ENCODE measurements at places on chromosomes 5 and 9.

DNA sequence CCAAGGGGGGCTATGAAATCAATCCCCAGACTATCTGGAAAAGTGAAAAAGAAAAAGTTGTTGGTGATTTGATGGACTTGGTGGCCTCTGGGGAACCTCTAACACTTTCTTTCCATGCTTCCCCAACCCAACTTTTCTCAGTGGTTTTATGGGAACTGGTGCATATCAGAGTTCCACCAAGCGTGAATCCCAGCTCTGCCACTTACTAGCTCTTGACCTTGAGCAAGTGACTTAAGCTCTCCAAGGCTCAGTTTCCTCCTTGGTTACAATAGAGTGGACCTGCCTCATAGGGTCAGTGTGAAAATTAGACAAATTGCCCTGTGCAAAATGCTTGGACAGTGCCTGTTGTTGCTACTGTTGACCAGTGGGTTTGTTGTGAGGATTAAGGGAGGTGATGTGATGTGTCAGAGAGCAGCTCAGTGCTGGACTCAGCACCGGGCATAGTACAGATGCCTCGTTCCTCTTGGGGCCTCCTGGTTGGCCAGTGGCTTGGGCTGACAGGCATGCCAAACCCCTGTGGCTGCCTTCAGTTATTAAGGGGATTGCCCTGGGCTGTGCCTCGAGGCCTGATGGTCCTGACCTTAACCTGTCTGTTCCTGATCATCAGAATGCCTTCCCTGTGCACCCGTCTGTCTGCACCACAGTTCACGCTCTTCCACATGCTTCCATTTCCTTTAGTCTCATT is 49.3 kb downstream of the COL15A1 start:
- DNase-seq, result no peak

GRCh38 chr5:152332716-152333460 is 72.2 kb downstream of the NMUR2 start:
- no peak for DNase-seq

DNA sequence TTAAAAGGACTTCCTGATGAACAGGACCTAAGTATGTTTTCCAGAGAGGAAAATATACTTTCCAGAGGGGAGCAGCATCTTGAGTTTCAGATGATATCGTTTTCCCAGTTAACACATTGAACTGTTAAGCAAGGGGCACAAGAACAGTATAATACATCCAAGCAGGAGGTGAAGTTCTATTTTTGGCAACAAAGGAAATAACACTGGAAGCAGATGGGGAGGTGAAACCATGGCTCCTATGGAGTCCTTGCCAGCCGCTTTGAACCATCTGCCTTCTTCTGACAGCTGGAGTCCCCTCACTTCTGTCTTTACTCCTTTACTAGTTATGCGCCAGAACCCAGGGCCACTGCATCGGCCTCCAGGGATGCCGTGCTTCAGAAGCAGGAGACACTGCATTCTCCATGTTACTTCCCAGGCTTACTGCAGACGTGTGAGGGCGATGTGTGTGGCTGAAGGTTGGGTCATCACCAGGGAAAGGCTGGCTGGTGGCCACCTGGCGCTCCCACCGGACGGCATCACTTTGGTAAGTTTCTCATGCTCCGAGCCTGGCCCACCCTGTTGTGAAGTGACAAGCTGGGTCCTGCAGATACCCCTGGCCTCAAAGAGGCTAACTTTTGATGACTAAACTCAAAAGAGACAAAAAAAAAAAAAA is 77.8 kb downstream of the TTLL11 start:
- no peak for DNase-seq

GRCh38 chr5:80978772-80979317 is 18.7 kb downstream of the RASGRF2 start:
- DNase-seq, result no peak

DNA sequence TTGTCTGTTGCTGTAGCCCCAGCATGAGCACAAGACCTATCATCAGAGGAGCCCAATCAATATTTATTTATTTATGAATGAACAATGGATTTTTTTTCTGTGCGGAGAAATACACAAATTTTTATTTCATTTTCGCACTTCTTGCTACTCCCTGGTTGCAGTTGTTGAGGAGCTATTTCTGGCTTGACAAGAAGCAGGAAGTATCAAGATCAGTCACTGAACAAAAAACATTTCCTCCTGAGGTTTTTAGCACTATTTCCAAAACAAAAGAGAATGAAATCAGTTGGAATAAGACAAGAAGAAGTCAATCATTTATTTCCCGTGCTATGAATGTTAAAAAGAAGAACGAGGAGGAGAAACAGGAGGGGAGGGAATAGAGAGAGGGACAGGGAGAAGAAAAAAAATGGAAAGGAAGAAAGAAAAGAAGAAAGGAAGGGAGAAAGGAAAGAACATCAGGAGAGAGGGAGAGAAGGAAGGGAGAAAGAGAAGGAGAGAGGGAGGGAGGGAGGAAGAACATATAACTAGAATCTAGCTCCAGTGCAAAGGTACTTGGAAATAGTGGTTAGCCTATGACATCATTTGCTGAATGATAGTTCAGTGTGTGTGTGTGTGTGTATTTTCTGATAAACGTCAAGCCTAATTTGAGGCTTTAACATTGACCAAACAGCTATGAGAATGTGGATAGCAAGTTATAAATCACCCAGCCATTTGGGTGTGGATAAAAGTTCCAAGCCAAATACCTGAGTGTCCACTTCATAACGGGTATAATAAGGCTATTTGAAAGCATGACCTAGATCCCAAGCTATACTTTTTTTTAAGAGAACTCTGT is 586.0 kb downstream of the EBF1 start:
- DNase-seq, result no peak

- no peak for DNase-seq
Observed at GRCh38 chr5:149711338-149711737, 18.8 kb upstream of the PPARGC1B start.

- no peak for DNase-seq
Observed at GRCh38 chr5:107028938-107029337, 641.8 kb downstream of the EFNA5 start.

DNA sequence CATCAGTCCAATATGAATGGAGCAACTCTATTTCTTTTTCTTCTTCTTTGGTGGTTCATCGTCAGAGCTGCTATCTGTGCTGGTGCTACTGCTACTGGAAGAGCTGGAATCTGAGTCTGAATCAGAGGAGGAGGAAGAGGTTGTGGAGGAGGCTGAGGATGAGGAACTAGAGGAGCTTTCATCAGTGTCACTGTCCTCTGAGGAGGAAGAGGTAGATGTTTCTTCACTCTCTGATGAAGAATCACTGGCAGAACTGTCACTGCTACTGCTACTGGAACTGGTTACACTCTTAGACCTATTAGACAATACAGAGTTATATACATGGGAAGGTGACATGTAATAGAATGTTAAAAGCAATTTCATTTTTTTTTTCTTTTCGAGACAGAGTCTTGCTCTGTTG is 27.8 kb downstream of the ZCCHC10 start:
- no peak for DNase-seq

DNA sequence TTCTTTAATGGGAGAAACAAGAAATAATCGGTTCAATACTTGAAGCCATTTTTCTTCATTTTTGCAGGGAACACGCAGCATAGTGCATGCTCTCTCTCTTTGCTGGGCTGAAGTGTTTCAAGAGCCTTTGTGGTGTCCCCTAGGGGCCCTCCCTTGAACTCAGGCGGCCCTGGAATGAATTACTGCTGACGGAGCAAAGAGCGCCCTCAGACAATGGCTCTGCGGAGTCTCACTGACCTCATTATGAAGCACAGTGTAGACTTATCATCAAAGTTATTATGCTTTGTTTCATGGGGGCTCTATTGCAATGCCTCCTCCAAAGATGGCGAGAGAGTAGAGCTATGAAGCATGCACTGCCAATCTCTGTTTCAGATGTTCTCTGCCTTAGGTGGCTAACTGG is 64.8 kb upstream of the ADCY2 start:
- no peak for DNase-seq

DNA sequence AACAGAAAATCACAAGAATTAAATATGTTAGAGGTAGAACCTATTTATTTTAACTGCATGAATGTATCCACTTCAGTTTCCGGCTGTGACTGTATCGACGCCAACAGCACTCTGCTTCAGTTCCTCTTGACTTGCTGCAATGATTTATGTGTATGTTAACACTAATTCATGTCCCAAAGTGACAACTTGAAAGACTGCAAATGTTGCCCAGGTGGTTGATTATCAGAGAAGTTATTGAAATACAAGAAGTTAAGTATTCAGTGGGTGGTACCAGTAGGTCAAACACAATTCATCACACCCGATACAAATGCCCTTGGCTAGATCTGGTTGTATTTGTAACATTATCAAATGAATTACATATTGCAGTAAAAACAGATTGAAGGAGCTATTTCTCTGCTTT is 622.7 kb upstream of the CDH18 start:
- DNase-seq, result no peak

- DNase-seq, result no peak
Observed at GRCh38 chr9:124685217-124685616, 85.9 kb downstream of the NR6A1 start.

GRCh38 chr9:27347889-27348288 is 50.9 kb upstream of the EQTN start:
- DNase-seq, result no peak

DNA sequence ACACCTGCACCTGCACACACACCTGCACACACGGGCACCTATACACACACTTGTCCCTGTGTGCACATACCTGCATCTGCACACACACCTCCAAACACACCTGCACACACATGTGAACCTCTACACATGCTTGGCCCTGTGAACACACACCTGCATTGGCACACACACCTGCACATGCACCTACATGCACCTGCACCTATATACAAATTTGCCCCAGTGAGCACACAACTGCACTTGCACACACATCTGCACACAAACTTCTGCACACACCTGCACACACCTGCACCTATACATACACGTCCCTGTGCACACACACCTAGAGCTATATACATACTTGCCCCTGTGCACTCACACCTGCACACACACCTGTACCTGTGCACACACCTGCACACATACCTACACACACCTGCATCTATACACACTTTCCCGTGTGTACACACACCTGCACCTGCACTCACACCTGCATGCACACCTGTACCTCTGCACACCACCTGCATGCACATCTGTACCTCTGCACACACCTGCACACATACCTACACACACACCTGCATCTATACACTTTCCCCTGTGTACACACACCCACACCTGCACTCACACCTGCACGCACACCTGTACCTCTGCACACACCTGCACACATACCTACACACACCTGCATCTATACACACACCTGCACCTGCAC is 21.5 kb upstream of the LPCAT1 start:
- DNase-seq, result no peak

GRCh38 chr5:142798099-142798770 is 28.1 kb downstream of the ARHGAP26 start:
- DNase-seq, result no peak

DNA sequence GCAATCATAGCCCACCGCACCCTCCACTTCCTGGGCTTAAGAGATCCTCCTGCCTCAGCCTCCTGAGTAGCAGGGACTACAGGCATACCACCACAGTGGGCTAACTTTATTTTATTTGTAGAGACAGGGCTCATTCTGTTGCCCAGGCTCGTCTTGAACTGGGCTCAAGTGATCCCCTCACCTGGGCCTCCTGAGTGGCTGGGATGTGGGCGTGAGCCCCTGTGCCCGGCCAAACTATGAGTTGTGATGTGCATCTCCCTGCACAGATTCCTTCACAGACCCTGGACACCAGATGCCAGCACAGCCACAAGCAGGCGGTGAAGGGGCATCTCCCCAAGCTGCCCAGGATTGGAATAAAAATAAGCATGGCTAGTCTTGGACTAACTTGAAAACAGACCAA is 244.9 kb upstream of the IRX1 start:
- no peak for DNase-seq

- DNase-seq, result no peak
Observed at GRCh38 chr5:178110-178509, 13.2 kb upstream of the LRRC14B start.

DNA sequence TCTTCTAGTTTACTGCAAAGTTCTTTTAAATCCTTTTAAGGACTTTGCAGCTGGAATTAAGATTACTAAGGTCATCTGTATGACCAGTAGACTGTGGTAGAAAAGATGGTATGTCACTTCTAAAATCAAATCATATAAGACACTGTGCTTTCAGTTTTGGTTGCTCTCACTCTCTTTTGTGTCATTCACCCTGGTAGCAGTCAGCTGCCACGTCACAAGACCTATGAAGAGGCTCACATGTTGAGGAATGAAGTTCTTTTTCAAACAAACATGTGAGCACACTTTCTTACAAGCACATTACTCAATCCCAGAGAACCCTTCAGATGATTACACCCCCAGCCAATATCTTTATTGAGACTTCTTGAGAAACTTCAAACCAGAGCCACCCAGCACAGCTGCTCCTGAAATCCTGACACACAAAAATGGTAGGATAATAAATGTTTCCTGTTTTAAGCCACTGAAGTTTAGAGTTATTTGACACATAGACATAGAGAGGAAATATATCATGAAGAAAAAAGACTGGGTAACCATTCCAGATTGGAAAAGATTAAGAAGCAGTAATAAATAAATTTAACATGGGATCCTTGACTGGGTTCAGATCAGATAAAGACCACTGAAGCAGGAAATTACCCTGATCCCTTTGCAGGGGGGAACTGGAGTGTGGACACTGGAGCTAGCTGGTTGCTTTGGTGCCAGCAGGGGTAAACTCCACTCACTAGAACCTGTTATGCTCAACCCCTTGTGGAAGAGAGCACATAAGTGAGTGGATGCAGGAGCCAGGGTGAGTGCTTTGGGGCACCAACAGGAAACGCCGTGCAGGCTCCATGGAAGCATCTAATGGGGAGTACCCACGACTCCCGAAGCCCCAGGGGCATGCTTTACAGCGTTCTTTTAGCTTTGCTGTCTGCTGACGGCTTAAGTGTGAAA is 64.1 kb downstream of the SLCO4C1 start:
- DNase-seq, result no peak

- DNase-seq, result no peak
Observed at GRCh38 chr9:131748411-131748955, 8.6 kb upstream of the RAPGEF1 start.

DNA sequence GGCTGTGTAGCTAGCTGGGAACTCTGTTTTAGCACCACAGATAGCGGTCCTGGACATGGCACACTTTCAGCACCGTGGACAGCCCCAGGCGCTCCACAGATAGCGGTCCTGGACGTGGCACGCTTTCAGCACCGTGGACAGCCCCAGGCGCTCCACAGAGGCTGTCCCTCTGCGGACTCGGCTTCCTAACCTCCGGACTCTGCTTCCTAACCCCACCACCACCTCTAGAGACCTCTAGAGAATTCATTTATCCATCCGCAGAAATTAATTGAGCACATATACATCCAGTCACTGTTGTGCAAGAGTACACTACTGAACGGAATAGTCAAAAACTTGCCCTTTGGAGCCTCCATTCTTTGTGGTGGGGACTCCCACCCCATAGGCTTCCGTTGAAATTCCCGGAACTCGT is 27.4 kb downstream of the UNC5A start:
- DNase-seq, result peak; percentile 94

All from mesothelial cell of epicardium (in vitro differentiated cells).